ENCODE measurements at places on chromosomes 7 and 10. TPM values are rescaled to one million over a fixed set of nuclear protein-coding genes. Genes with fewer than 3 reads are reported as not detected.
A peak's percentile ranks its signal among the peaks of the same experiment; 100 is the strongest.

GRCh38 chr7:79953130-79953529 is 181.5 kb upstream of the GNAI1 start:
- DNase-seq: no peak

GRCh38 chr10:44978570-44979280 is at the start of gene DEPP1:
DEPP1 (minus strand) TSS chr10:44978809; CDS start chr10:44978030, 779 bp downstream.
- peak; percentile 83 for DNase-seq

DNA sequence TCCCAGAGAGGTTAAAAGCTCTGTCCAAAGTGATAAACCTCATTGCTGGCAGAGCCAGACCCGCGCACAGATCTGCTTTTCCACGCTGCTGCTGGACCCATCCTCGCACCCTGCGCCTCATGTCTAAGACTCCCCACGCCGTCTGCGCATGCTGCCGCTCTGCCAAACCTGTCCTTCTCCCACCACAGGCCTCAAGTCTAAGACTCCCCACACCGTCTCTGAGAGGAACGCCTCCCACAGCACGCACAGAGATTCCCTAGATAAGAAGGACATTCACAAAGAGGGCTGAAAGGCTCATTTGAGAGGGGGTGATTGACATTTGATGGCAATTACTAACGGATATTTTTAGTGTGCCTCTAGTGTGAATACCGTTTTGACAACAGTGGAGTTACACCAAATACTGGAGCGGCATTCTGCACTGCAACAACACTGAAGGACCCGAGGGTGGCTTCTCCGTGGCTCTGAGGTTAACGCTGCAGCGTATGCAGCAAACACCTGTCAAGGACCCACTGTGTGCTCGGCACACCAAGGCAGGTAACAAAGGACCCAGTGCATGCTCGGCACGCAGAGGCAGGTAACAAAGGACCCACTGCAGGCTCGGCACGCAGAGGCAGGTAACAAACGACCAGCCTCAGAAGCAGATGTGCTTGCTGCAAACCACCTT is 231.4 kb downstream of the DNAJB6 start:
- no peak for DNase-seq

GRCh38 chr7:79529881-79530235 is 76.4 kb upstream of the MAGI2 start:
- DNase-seq: no peak

DNA sequence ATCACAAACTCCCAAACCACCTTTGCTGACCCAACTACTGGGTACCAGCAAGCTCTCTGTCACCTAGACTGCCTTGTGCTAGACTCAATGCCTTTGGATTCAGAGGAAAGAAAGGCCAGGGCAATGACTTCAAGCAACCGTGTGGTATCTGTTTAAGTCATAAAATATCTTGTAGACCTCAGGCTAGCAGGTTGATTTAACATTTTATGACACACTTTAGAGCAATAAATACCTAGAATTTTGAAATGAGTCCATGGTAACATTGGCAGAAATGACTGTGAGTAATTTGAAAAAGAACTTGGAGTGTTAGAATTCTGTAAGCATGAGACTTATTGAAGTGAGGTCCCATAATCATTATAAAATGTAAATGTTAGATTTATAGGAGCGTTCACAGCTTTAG is 87.2 kb downstream of the TWIST1 start:
- DNase-seq: no peak

- DNase-seq: no peak
Observed at GRCh38 chr10:69043931-69044531, 43.9 kb upstream of the SRGN start.

- DNase-seq: no peak
Observed at GRCh38 chr7:73451780-73452398, 18.3 kb downstream of the FZD9 start.

DNA sequence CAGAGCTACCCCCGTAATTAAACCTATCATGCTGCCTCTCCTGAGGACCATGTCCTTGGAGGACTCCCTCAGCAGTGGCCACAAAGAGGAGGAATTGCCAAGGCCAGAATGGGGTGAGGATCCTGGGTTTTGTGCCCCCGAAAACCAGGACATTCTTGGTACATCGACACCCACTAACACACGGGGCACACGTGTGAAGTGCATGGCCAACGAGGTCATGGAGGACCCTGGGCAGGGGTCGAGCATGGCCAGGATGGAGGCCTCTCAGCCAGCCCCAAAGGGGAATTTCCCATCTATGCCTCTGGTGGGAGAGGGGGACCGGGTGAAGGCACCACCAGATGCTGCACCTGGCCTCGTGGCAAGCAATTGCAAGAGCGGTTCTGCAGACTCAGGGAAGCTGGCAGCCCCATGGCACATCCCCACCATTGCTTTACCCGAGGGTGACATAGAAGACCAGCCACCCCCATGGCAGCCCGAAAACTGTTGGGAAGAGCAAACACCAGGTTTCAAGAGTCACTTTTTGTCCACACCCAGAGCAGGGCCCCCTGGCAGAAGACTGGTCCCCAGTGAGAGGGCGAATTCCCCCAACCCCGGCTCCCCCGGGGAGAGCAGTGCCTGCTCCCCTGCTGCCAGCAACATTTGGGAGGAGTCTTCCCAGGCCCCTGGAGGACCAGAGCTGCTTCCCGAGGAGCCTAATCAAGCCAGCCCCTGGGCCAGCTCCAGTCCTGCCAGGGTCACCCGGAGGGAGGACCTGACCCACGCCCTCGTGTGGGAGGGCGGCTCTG is 26.4 kb downstream of the C10orf71 start:
- no peak for DNase-seq

GRCh38 chr7:67518580-67518979 is 521.9 kb downstream of the TYW1 start:
- DNase-seq: peak; percentile 23

DNA sequence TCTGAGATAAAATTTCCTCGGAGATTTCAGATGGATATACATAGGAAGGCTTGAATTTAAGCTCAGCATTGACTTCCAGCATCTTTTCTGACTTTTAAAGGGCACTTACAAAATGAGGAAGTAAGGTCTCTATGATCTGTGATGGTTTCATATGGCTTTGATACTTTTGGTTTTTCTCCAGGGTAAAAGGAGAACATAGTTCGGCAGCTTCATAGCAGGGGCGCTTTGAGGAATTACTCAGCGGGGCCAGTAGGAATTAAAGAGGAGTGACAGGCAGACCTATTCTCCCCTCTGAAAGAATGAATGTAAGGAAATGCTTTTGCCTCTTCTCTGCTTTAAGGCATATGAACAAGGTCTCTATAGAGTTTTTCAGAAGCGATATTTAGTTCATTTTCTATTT is 80.0 kb upstream of the PCDH15 start:
- DNase-seq: no peak

- DNase-seq: no peak
Observed at GRCh38 chr10:111102359-111102837, 25.6 kb downstream of the ADRA2A start.

DNA sequence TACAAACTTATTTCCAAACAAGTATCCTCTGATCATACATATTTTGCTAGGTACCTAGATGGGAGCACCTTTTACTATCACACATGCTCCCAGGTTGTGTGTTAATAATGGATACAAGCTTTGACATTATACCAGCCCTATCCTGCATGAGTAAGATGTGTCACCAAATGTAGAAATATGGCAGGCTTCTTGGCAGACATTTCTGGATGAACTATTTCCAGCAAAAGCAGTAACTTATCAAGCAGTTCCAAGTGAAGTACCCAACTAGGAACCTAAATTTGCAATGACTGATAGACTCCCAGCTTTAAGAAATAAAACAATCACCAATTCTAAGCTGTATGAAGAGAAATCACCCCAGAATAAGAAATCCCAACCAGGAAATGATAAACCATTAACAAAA is 103.7 kb upstream of the TMEM72 start:
- no peak for DNase-seq

GRCh38 chr7:55517191-55517633 is 55.1 kb downstream of the VOPP1 start:
- DNase-seq: no peak

Gene KCNIP2
- 5.9 TPM for polyA plus RNA-seq

Gene AMPH
- polyA plus RNA-seq: 11.4 TPM

Gene CCT6A
- 210 TPM for polyA plus RNA-seq
